ENCODE measurements at places on chromosomes 12 and 14.

DNA sequence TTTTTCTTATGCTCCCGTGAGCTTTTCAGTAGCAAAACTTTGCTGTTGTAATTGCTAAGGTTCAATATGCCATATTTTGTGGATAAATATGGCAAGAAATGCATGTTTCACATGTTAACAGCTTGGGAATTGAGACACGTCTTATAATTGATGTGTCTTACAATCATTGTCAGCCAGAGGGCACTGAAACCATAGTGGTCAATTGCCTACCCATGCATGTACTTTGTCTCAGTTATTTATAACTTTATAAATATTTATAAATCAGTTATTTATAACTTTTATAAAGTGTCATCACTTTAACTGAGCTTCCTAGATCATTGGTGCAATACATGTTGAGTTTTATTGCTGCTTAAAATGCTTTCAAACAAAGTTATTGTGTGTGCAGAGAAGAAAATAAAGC lies 82.0 kb downstream of the CATSPERB start:
- peak; percentile 16 for DNase-seq

GRCh38 chr14:50736932-50737419 lies 68.9 kb upstream of the SAV1 start:
- no peak for DNase-seq

- no peak for DNase-seq
These were observed 9.4 kb downstream of the CARMIL3 start for GRCh38 chr14:24060984-24061913.

DNA sequence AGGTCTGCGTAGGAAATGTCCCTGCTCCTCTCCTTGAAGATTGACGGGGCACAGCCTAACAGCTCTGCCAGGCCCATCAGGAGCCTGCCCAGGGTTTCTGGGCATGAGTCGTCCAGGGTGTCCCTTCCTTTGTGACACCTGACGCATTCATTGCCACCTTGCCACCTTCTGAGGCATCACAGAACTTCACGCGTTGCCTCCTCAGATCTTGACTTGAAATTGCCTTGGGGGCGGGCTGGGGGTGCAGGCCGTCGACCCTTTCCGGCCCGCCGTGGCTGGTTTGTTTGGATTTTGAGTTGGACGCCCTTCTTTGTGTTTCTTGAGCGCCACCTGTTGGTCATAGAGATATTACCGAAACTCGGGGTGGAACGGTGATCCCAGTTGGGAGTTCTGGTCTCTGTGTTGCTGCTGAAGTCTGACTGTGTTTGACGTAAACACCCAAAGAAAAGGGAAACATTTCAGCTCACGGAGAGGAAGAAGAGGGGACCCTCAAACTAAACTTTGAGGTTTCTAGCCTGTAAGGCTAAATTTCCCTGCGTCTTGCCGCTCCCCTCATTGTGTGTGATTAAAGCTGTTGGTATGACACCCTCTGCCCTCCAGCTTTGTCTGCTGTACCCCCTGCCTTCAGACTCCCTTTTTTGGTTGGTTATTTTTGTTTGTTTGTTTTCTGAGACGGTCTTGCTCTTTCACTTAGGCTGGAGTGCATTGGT lies 44.6 kb downstream of the MLXIP start:
- peak; percentile 72 for DNase-seq

DNA sequence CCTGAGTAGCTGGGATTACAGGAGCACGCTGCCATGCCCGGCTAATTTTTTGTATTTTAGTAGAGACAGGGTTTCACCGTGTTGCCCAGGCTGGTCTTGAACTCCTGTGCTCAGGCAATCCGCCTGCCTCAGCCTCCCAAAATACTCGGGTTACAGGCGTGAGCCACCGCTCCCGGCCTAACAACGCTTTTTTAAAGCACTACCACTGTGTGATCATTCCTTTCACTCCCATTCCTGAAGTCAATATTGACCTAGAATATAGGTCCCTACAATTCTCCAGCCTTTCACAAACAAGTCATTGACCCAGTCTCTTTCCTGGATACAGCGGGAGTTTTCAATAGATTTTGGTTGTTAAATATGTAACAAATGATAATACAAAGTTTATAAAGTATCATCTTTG lies 62.8 kb downstream of the KIF21A start:
- no peak for DNase-seq

DNA sequence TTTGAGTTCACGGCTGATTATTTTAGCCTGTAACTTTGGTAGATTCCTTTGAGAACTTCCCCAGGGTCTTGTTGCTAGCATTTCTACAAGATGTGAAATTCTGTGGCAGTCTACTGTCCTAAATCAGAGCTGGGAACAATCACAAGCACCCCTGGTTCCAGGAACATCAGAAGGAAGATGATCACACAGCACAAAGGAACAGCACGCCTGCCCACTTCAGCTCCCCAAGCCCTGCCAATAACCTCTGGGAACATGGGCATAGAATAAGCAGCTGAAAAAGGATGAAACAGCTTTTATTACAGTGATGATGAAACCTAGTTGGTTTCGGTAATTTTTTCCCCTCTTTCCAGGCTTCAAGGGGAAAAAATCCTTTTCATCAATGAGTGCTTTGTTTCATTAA lies 12.3 kb downstream of the GPR19 start:
- DNase-seq = no peak
